Activated naive CD4-positive, alpha-beta T cell treated with anti-CD3 and anti-CD28 coated beads for 36 hours (primary cell): ENCODE measurements at places on chromosomes 1 and 21. TPM values are rescaled to one million over a fixed set of nuclear protein-coding genes. Genes with fewer than 3 reads are reported as not detected.

RBM11 gene
- total RNA-seq: 5.9 TPM

- DNase-seq: no peak
- no peaks in the 10 kb centered on the region for H3K27me3 ChIP-seq
- no peaks in the 10 kb centered on the region for H3K36me3 ChIP-seq
- H3K4me3 ChIP-seq: no peak overlapping the region
- H3K4me1 ChIP-seq: no peaks in the 10 kb centered on the region
- H3K27ac ChIP-seq: no peak overlapping the region
Observed at GRCh38 chr1:105830571-105831146, 1225.8 kb upstream of the PRMT6 start.

DNA sequence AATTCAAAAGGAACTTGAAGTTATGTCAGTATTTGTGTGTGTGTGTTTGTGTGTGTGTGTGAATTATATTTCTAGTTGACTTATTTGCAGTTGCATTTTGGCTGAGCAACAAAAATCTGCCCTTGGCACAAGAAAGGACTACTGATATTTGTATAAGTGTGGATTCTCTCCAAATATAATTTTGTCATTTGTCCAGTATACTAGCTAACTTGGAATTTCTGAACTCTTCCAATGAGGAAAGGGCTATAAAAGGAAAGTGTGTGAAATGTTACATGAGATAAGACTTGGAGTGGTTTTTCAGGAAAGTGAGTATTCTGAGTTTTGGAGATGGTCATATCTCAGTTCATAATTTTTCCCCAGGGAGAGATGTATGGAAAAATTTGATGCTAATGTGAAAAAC lies 1384.1 kb upstream of the B3GALT2 start:
- H3K4me1 ChIP-seq: no peaks in the 10 kb centered on the region
- no peaks in the 10 kb centered on the region for H3K36me3 ChIP-seq
- H3K27ac ChIP-seq: no peak overlapping the region
- H3K4me3 ChIP-seq: no peak overlapping the region

PAQR6 gene
- 3.7 TPM for total RNA-seq
